ENCODE measurements at places on chromosomes 3 and 15. TPM values are rescaled to one million over a fixed set of nuclear protein-coding genes. Genes with fewer than 3 reads are reported as not detected.

- no peak for DNase-seq
These were observed 42.5 kb upstream of the CRTC3 start for GRCh38 chr15:90487186-90487585.

- no peak for DNase-seq
These were observed at the start of gene LTK for GRCh38 chr15:41513506-41514227. Gene LTK (minus strand): TSS chr15:41513827. CDS start chr15:41513709, 118 bp downstream.

DNA sequence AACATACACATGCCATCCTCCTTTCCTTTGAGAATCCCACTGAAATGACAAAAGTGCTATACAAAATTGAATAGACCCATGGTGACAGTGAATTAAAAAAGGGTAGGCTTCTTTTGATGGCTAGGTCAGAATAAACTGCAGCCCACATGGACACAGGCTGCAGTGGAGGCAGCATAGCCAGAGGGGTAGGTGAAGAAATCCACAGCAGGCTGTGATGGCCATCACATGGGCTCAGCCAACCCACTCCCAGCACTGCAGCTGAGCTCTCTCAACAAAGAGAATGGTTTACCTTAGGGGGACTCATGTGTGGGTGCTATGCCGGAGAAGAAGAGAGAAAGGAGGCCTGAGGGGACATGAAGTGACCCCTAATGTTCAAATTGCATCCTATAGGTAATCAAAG lies 331.1 kb downstream of the CHST2 start:
- DNase-seq: no peak

DNA sequence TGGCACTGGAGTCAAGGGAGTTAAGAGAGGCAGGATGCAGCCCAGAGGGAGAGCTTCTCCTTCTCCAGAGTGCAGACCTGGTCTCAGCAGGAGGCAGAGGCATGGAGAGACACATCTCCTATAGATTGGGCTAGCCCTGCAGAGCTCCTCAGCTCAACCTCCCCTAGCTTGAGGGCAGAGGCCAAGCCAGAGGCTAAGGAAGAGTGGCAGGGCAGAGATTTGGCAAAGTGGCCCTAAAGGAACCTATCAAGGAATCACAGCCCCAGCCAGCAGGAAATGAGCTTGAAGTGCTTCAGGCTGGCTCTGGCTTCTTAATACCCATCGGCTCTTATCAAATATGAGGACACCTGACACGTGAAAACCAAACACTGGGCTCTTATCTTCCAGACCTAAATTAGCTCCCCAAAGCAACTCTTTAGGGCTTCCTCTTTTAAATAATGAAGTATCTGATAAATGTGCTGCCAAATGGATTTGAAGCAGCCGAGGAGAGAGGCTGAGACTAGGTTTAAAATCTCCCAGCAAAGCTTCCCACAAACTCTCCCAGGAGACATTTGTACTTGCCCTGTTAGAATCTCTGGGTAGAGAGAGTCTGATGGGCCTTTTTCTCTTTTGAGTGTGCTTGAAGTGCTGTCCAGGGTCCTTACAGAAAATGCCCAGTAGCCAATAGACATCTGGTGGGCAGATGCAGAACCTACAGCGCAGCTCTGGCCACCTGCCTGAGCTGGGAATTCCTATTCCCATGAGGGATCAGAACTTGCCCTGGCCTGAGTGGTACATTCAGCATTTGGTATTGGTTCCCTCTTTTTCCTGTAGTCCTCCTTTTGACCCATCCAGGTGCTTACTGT lies 271.4 kb downstream of the CLSTN2 start:
- DNase-seq: no peak

DLG1 gene
- total RNA-seq: 116 TPM

TEX9 gene
- total RNA-seq: 8.1 TPM
